ENCODE measurements at places on chromosomes 7 and 10.

- no peak for DNase-seq
- H3K4me1 ChIP-seq, result peaks cover 17% of the 10 kb centered on the region
- no peak overlapping the region for H3K4me3 ChIP-seq
Observed at GRCh38 chr10:9010093-9010492, 955.6 kb downstream of the GATA3 start.

DNA sequence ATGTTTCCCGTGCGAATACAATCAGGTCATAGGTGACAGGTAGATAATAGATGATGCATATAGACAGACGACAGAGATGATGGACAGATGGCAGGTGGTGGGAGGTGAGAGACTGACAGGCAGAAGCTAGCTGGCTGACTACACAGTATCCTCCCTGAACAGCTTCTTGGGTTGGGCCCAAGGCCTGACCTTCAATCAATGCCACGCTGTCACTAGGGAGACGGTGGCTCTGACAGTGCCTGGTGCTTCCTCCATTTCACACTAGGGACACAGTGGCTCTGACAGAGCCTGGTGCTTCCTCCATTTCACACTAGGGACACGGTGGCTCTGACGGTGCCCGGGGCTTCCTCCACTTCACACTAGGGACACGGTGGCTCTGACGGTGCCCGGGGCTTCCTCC is 200.1 kb downstream of the DIP2C start:
- H3K27ac ChIP-seq, result no peak overlapping the region
- no peak for DNase-seq
- H3K27me3 ChIP-seq, result no peaks in the 10 kb centered on the region
- H3K4me3 ChIP-seq, result no peak overlapping the region
- H3K4me1 ChIP-seq, result peaks cover 62% of the 10 kb centered on the region

- no peaks in the 10 kb centered on the region for H3K27me3 ChIP-seq
- no peaks in the 10 kb centered on the region for H3K36me3 ChIP-seq
- no peak for DNase-seq
Observed at GRCh38 chr10:130021383-130021950, 57.4 kb upstream of the EBF3 start.

DNA sequence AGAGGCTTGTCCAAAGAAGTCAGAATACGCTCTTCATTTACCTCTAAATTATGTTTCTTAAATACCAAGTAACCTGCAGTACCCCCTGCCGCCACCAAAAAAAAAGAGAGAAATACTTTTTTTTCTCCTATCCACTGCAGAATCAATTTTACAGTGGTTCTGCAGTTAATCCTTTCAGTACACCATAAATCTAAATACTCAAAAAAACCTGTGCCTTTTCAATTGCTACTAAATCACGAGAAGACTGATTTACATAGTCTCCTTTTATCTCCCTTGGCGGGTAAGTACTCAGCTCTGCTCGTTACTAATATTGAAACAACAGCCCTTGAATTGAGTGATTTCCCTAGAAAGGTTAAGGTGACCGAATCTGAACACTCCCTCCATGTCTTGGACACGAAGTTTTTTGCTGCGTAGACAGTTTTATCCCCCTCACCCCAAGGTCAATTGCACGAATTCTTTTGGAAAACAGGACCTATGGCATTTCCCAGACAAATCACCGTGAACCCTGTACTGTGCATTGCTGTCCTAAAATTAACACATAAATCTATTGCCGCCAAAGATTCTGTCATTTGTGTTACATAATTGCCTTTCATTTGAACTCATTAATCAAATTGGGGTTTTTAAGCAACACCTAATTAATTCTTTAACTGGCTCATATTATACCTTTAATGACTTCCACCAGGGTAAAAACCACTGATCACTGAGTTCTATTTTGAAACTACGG is 512 bp upstream of the VIM start:
- DNase-seq, result no peak
- H3K36me3 ChIP-seq, result peaks cover 29% of the 10 kb centered on the region
- peaks cover 30% of the 10 kb centered on the region for H3K4me1 ChIP-seq

DNA sequence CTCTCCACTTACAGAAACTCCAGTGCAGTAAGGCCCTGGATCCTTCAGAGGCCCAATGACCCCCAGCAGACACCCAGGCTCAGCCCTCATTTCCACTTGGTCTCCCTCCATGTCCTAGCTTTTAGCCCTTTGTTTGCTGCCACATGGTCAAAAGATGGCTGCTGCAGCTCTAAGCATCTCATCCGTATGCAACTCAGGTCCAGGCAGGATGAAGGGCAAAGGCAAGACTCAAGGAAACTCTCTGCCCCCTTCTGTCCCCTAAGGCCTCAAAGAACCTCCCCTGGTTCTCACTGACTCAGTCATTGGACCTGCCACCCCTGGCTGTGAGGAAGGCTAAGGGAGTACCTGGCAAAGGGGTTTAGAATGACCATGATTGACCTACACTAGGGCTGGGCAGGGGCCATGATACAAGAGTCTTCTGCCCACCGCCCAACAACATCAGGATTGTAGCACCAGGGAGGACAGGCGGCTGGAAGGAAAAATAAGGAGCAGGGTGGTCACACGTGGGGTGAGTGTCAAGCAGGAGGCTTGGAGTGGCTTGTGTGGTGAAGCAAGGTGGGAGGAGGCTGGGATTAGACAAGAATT is 303.8 kb upstream of the ZMIZ1 start:
- H3K36me3 ChIP-seq, result no peaks in the 10 kb centered on the region
- no peak overlapping the region for H3K27ac ChIP-seq
- peaks cover 34% of the 10 kb centered on the region for H3K4me1 ChIP-seq

DNA sequence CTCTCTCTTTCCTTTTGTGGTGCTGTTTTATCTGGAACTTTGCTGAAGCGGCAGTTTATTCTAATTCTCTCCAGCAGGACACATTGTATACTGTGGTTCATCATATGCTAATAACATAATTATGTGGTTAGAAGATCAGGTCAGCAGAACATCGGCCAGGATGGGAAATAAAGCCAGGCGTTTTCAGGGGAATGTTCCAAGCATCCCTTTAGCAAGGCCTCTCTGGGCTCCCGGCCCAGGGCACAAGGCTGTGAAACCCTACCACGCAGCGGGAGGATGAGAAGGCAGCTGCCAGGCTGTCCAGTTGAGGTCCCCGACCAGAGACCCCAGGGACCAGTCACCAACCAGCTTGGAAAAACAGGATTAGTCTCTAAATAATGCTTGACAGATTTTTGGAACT is 112.2 kb upstream of the GALNT17 start:
- no peak overlapping the region for H3K27ac ChIP-seq
- H3K4me3 ChIP-seq, result no peak overlapping the region
- H3K36me3 ChIP-seq, result no peaks in the 10 kb centered on the region
- H3K27me3 ChIP-seq, result peaks cover 7% of the 10 kb centered on the region

- DNase-seq, result peak; percentile 35
- H3K4me1 ChIP-seq, result peaks cover 9% of the 10 kb centered on the region
- H3K36me3 ChIP-seq, result peaks cover 11% of the 10 kb centered on the region
Observed at GRCh38 chr7:44131173-44132029, 8.1 kb upstream of the POLD2 start.

DNA sequence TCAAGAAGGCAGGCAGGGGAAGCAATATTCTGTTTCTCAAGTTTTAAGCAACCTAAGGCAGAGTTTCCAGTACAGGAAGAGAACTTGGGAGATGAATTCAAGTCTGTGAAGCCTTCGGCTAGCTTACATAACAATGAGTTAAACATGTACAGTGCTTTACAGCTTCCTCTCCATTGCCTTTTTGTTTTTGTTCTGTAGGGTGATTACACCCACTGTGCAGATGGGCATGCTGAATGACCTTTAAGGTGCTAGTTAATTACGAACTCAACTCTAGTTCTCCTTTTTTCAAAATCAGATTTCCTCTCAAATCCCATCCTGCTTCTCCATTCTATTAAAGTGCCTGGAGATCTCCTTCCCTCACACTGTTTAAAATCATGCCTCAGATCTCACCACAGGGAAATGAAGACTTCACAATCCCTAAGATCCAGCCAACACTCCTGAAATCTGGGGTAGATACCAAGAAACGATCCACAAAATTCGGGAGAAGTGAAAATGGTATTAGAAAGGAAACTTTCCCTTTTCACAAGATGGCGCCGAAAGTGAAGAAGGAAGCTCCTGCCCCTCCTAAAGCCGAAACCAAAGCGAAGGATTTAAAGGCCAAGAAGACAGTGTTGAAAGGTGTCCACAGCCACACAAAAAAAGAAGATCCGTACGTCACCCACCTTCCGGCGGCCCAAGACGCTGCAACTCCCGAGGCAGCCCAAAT is 16.8 kb upstream of the MSMB start:
- no peak for DNase-seq
- H3K4me3 ChIP-seq, result no peak overlapping the region
- no peak overlapping the region for H3K27ac ChIP-seq
- no peaks in the 10 kb centered on the region for H3K27me3 ChIP-seq

DNA sequence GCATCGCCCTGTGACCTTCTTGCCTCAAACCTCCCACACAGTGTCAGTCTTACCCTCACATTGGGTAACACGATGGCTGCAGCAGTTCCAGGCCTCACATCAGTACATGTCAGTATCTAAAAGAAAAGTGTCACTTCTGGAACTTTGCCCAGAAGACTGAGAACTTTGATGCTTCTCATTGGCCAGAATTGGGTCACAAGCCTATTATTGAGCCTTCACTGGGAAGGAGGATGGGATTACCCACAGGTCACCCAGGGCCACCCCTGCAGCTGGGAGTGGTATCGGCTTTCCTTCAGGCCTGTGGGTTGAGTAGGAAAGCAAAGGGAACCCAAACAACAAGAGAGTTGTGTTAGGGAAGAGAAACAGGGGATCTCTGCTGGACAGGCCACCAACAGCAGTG is 111.5 kb downstream of the NPY start:
- H3K4me1 ChIP-seq, result no peaks in the 10 kb centered on the region
- peaks cover 13% of the 10 kb centered on the region for H3K27me3 ChIP-seq
- H3K27ac ChIP-seq, result no peak overlapping the region
- H3K4me3 ChIP-seq, result no peak overlapping the region

DNA sequence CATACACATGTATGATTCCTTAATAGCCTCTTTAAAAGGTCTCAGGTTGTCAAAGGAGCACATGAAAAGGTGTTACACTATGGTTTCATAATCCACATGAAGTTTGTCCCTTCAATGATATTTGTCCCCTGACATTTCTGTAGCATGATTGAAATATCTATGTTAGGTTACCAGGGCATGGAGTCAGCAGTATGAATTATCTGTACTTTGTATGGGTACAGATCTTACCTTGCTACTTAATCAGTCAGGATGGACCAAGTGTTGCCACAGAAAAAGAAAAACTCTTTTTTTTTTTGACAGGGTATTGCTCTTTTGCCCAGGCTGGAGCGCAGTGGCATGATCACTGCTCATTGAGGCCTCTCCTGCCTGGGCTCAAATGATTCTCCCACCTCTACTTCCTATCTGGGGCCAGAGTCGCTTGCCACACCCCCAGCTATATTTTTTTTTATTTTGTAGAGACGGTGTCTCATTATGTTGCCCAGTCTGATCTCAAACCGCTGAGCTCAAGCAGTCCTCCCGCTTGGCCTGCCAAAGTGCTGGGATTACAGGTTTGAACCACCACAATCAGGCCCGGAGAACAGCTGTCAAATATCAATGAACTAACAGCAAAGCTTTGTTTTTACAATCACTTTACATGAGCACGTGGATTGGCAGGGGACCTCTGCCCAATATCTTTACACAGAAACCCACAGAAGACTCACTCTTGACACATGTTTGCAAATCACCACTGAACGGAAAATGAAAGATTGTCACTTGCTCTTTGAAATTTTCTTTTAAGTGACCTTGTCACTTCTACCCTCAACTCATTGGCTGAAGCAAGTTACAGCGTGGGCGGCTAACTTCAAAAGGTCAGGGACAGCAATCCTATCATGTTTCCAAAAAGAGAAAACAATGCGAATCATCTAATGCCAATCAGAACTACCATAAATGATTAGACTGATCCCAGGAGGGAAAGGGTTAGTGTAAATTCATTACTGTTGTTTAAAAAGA is 140.2 kb downstream of the PRKG1 start:
- no peak for DNase-seq
- no peak overlapping the region for H3K27ac ChIP-seq
- no peaks in the 10 kb centered on the region for H3K27me3 ChIP-seq
- H3K4me3 ChIP-seq, result no peak overlapping the region

GRCh38 chr7:112584290-112584689 is 103.5 kb downstream of the LSMEM1 start:
- no peak for DNase-seq
- H3K4me3 ChIP-seq, result no peak overlapping the region
- H3K27ac ChIP-seq, result no peak overlapping the region

GRCh38 chr10:86291616-86292340 is 74.8 kb downstream of the GRID1 start:
- H3K36me3 ChIP-seq, result no peaks in the 10 kb centered on the region
- peak; percentile 79 for DNase-seq
- no peaks in the 10 kb centered on the region for H3K4me1 ChIP-seq
- peaks cover 9% of the 10 kb centered on the region for H3K27me3 ChIP-seq
- H3K4me3 ChIP-seq, result no peak overlapping the region
- H3K27ac ChIP-seq, result no peak overlapping the region

DNA sequence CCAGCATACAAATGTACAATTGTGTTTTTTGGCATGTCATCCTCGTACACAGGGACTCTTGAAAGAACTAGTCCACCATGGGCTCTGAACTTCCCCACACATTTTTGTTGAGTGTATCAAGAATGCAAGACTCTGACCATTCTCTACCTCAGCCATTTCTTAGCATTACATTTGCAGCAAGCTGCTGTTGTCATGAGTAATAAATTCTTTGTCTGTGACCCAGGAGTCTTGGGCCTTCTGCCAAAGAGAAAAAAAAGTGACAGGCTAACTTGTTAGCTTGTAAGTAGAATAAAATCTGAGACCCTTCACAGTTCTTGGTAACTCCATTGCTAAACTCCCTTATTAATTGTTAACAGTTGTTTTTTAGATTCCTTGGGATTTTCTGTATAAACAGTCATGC is 542.3 kb upstream of the MBL2 start:
- no peaks in the 10 kb centered on the region for H3K36me3 ChIP-seq
- H3K4me1 ChIP-seq, result peaks cover 19% of the 10 kb centered on the region
- no peak for DNase-seq
- H3K4me3 ChIP-seq, result no peak overlapping the region
- H3K27me3 ChIP-seq, result no peaks in the 10 kb centered on the region

DNA sequence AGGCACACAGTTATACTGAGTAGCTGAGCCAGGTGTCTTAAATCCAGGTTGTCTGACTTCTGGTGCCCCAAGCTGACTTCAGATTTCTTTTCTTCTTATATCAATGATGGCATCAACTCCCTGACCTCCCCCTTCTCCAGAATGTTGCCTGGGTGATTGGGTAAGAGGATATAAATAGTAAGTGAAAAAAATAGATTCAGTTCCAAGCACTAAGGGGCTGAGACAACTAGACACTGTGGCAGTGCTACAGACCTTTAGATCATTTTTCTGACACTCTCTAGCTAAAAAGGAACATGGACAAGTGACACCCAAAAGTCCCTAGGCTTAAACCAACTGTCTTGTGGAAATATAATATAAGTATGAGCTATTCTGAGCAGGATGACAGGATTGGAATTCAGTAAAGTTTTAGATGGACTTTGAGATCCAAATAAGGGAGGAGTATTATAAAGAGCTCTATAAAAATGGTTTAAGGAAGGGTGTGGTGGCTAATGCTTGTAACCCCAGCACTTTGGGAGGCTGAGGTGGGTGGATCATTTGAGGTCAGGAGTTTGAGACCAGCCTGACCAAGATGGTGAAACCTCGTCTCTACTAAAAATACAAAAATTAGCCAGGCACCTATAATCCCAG is 589.1 kb upstream of the GALNT17 start:
- DNase-seq, result no peak
- peaks cover 13% of the 10 kb centered on the region for H3K4me1 ChIP-seq
- H3K27ac ChIP-seq, result peak overlapping the region; percentile 24
- no peaks in the 10 kb centered on the region for H3K36me3 ChIP-seq

Measured in chondrocyte (in vitro differentiated cells).